Activated CD8-positive, alpha-beta T cell treated with anti-CD3 and anti-CD28 coated beads for 36 hours (primary cell): ENCODE measurements at places on chromosomes 7 and 10. TPM values are rescaled to one million over a fixed set of nuclear protein-coding genes. Genes with fewer than 3 reads are reported as not detected.

DNA sequence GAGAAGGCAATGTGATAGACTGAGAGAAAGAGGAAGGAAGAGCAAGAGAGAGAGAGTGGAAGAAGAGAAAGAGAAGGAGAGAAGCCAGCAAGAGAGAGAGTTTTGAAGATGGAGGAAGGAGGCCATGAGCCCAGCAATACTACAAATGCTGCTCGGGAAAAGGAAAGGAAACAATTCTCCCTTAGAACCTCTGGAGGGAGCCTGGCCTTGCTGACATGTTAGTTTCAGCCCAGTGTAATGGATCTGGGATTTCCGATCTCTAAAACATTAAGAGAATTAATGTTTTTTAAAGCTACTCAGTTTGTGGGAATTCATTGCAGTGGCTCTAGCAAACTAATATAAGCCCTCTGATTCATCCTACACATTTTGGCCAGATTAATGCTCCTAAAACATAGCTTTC lies 206.8 kb upstream of the MTPN start:
- peaks cover 1% of the 10 kb centered on the region for H3K27me3 ChIP-seq
- H3K36me3 ChIP-seq: no peaks in the 10 kb centered on the region
- DNase-seq: no peak
- peaks cover 4% of the 10 kb centered on the region for H3K4me1 ChIP-seq
- no peak overlapping the region for H3K4me3 ChIP-seq

DNA sequence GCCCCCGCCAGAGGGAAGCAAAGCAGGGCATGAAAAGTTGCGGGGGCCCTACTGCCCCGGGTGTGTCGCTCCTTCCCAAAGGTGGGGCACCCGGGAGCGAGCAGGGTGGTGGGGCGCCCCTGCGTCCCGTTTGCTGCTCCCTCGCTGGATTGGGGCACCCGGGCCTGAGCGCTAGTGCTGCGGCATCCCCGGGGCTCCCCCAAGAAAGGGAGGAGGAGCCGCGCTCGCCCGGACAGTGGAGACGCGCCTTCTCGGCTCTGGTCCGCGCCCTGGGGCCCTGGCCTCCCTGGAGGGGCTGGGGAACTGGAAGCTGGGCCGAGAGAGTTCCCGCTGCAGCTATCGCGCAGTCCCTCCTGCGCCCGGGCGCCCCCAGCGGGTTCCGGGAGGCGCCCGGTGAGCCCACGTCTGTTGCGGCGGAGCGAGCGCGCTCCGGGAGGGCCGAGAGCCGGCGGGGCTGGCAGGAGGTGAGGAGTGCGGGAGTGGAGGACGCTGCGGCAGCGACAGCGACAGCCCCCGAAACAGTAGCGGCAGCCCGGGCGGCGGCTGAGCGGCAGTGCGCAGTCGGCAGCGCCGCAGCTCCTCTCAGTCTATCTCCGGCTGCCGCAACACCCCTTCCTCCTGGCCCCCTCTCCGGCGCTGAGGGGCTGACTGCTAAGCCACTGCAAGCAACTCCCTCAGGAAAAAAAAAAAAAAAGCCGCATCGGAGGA lies 504 bp upstream of the BMPER start:
- no peaks in the 10 kb centered on the region for H3K36me3 ChIP-seq
- no peak overlapping the region for H3K27ac ChIP-seq
- H3K27me3 ChIP-seq: peaks cover 55% of the 10 kb centered on the region
- peak overlapping the region; percentile 61 for H3K4me3 ChIP-seq
- H3K4me1 ChIP-seq: peaks cover 6% of the 10 kb centered on the region

- H3K27me3 ChIP-seq: no peaks in the 10 kb centered on the region
- peaks cover 54% of the 10 kb centered on the region for H3K36me3 ChIP-seq
- no peak for DNase-seq
- H3K4me1 ChIP-seq: peaks cover 61% of the 10 kb centered on the region
- H3K27ac ChIP-seq: peak overlapping the region; percentile 93
Observed at GRCh38 chr10:122878799-122879338, 512 bp downstream of the FAM24B start.

DNA sequence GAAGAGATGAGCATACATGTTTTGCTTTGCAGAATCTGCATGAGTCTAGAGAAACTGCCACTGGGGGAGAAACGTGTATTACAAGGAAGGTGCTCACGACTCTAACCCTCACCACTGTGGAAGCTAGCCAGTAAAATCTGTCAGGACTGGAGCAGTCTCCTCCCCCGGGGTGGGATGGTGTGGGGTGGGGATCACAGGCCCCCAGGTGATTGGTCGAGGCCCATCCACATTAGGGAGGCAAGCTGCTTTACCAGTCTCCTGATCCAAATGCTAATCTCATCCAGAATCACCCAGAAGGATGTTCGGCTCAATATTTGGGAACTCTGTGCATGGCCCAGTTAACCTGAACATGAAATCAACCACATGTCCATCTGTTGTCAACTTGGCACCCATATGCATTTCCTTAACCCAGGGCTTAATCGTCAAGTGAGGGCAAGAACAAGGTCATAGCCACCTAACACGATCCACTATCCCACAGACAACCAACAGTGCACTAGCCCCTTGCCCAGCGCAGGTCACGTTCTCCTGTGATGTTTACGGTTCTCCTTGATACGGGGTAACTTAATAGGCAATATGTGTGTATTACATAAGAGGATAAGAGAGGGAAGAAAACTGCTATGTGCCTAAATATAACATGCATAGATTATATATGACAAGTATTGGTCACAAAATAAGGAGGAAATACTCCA lies 40.8 kb downstream of the DNAJB6 start:
- peak overlapping the region; percentile 70 for H3K27ac ChIP-seq
- H3K4me3 ChIP-seq: no peak overlapping the region
- H3K27me3 ChIP-seq: no peaks in the 10 kb centered on the region

- no peak overlapping the region for H3K27ac ChIP-seq
- no peak for DNase-seq
- no peaks in the 10 kb centered on the region for H3K27me3 ChIP-seq
- no peak overlapping the region for H3K4me3 ChIP-seq
- H3K4me1 ChIP-seq: no peaks in the 10 kb centered on the region
Observed at GRCh38 chr10:34689053-34689452, 126.0 kb downstream of the PARD3 start.

GRCh38 chr10:69904533-69904932 lies 102.8 kb downstream of the COL13A1 start:
- H3K36me3 ChIP-seq: no peaks in the 10 kb centered on the region
- no peak overlapping the region for H3K27ac ChIP-seq
- no peak for DNase-seq
- no peaks in the 10 kb centered on the region for H3K27me3 ChIP-seq
- H3K4me1 ChIP-seq: no peaks in the 10 kb centered on the region

The PODXL gene
- total RNA-seq: 0.45 TPM

DNA sequence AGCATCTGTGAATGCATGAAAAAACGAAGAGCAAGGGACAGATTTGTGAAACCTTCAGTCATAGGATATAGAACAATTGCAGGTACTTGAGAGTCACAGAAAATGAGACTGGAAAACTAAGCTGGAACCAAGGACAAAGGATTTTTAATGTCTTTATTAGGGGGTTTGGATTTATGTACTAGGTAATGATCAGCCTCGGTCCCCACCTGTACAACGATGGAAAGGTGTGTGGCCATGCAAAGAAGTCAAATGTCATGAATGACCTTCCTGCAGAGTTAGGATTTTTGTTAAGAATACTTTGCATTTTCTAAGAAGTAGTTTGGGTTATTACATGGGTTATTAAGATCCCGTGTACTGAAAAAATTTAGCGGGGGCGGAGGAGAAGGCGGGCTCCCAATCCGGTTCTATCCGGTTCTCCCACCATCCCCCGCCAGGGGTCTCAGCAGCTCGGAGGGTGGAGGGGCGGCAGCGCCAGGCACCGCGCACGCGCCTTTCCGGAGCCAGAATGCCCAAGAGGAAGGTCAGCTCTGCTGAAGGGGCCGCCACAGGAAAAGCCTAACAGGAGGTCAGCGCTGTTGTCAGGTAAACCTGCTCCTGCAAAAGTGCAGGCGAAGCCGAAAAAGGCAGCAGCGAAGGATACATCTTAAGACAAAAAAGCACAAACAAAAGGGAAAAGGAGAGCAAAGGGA lies 327.5 kb upstream of the PLXDC2 start:
- no peaks in the 10 kb centered on the region for H3K36me3 ChIP-seq
- peak overlapping the region; percentile 51 for H3K4me3 ChIP-seq
- peaks cover 3% of the 10 kb centered on the region for H3K27me3 ChIP-seq
- DNase-seq: peak; percentile 9
- H3K4me1 ChIP-seq: peaks cover 9% of the 10 kb centered on the region
- no peak overlapping the region for H3K27ac ChIP-seq
